ENCODE measurements at places on chromosomes 1 and 21.

DNA sequence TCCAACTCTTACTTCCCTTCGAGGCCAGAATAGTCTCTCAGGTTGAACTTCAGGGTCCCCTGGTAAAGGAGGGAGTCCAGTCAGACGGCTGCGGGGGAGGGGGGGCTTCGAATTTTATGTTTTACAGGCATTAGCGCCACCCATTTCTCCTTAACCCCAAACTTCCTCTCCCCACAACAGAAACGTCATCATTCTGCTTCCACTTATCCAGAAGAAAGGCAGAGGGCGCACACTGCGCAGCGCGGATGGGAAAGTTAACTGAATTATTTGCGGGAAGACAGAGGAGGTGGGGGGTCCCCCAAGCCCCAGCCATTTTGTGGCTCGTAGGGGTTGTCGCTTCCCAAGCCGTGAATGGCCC lies 529 bp upstream of the PRMT2 start:
- peak; percentile 66 for DNase-seq

DNA sequence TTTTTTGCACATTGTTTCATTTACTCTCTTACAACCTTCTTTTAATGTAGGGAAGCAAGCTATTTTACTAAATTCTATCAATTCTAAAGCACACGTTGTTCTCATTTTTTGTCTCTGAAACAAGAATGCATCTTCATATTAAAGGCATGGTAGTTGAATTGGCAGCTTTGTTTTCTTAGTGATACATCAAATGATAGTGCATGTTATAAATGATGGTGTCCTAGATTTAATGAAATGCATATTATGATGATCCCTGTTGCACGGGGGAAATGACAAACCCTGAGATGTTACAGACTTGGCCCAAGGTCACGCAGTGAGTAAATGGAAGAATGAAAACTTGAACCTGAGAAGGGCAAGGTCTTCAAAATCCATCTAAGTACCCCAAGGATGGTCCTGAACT lies 213.1 kb downstream of the KAZN start:
- DNase-seq = no peak

DNA sequence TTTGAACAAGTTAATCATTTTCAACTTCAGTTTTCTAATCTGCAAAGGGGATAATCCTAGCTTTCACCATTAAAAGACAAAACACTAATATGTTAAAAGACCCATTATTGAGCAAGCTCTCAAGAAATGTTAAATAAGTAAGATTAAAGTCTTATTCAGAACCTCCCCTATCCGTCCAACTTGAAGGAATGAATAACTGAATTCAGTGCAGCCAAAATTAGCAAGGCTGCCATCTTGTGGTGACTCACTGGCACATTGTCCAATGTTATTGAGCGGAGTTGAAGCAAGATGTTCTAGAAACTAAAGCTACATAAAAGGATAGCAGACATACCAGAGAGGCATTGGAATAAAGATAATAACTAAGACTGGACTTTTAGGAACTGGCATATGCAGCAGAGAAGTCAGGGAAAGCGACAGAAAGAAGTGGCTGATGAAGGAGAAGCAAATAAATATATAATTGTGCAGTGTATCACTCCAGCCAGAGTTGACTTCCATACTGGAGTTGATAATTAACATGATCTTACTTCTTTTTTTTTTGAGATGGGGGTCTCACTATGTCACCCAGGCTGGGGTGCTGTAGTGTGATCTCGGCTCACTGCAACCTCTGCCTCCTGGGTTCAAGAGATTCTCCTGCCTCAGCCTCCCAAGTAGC lies 8.2 kb upstream of the CAP1 start:
- DNase-seq = peak; percentile 70

GRCh38 chr21:41054018-41054578 lies 113.9 kb upstream of the BACE2 start:
- no peak for DNase-seq

GRCh38 chr1:54404263-54404662 lies 1.9 kb downstream of the SSBP3 start:
- DNase-seq = no peak

All from urothelium cell line (cell line).